ENCODE measurements at places on chromosomes 6 and 20. TPM values are rescaled to one million over a fixed set of nuclear protein-coding genes. Genes with fewer than 3 reads are reported as not detected.

The SLC22A7 gene
- not detected for total RNA-seq

The C6orf163 gene
- not detected for total RNA-seq

The BTN2A1 gene
- 35.0 TPM for total RNA-seq

The TP53RK gene
- total RNA-seq, result 28.0 TPM

The PLEKHG1 gene
- not detected for total RNA-seq

The NEURL2 gene
- total RNA-seq, result 6.0 TPM

The PBOV1 gene
- total RNA-seq, result not detected

The CCN6 gene
- not detected for total RNA-seq

The GHRH gene
- not detected for total RNA-seq

The SASH1 gene
- 11.5 TPM for total RNA-seq

The CDSN gene
- total RNA-seq, result not detected

The CST2 gene
- not detected for total RNA-seq

The FRS3 gene
- 2.4 TPM for total RNA-seq

The ENPP4 gene
- total RNA-seq, result 3.1 TPM

The TNFRSF6B gene
- not detected for total RNA-seq

The MYLK2 gene
- total RNA-seq, result 0.15 TPM

The STXBP5 gene
- 19.7 TPM for total RNA-seq

The FAM217A gene
- not detected for total RNA-seq

The IL20RA gene
- total RNA-seq, result not detected

The CD164 gene
- total RNA-seq, result 380 TPM

All from M059J (cell line).